ENCODE measurements at places on chromosomes 3 and 15.

GRCh38 chr3:8164145-8164544, 337.5 kb upstream of the LMCD1 start:
- DNase-seq = no peak

DNA sequence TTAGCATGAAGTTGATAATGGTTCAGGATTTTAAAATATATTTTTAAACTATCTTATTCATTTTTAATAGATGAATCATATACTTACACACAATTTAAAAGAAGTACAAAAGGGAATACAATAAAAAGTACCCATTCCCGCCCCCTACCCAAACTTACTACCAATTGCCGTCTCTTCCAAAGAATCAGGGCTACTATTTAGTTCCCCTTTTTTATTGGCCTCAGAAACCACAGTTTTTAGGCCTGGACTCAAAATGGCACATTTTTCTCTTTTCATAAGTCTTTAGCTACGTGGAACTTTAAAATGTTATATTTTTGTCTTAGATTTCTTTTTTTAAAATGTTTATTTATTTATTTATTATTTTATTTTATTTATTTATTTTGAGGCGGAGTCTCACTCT, 18.0 kb downstream of the LRRK1 start:
- DNase-seq = no peak

DNA sequence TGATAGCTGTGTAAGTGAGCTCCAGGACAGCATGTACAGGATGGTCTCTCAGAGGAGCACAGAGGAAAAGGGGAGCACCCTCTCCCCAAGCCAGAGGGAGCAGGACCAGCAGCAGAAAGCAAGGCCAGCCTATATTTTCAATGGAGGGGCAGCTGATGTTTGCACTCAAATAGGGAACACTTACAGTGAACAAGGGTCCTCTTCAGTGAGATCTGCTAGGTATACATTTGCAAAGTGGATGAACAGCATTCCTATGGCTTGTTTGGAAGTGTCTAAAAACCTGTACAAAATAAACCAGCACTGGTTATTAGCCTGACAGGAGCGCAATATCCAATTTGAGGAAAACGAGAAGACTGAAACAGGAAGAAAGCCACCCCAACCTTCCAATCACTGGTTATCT, 17.6 kb upstream of the MUSTN1 start:
- no peak for DNase-seq

- no peak for DNase-seq
These were observed 46.6 kb upstream of the TNIK start for GRCh38 chr3:171506743-171507319.

DNA sequence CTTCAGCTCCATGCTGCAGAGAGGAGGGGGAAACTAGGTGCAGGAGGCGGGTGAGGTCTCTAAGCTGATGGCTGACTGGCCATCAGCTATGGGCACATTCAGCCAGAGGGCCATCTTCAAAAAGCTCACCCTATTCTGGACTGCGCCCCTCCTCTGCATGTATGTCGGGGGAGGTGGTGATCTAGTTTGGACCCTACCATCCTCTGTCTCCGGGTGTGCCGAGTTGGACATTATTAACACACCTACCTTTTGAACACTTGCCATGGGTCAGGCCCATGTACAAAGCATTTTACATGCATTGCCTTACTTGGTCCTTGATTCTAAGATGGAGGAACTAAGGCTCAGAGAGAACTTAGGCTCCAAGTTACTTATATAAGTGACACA, 1.4 kb downstream of the NISCH start:
- no peak for DNase-seq

GRCh38 chr3:142243134-142243533, 17.7 kb upstream of the GK5 start:
- DNase-seq = no peak

DNA sequence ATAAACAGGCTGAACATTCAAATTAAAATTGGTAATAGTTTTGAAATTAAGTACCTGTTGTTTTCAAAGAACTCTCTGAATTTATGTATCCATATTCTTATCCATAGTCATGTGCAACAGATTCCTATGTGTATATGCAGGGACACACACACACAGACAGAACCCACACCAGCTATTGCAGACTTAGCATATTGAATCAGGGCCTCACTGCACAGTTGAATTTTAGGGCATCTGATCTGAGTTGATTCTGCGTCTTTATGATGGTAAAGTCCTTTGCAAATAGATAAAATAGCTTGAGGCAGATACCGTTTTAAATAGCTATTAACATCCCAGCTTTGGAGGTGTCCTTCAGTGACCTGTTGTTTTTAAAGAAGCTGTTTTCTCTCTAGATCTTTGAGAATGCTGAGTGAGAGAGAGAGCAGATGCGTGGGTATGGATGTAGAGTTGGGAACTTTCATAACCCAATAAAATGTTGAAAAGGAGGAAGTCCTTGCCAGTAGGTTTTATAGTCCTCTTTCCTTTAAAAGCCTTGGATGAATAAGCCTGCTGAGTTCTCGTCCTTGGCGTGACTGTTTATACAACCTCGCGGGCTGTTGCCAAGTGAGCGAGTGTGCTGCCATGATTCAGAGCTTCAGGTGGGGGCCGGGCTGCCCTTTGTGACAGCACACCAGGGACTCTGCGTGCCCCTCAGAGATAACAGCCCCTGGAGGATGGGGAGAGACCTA, 18.3 kb downstream of the MYZAP start:
- DNase-seq = peak; percentile 27

DNA sequence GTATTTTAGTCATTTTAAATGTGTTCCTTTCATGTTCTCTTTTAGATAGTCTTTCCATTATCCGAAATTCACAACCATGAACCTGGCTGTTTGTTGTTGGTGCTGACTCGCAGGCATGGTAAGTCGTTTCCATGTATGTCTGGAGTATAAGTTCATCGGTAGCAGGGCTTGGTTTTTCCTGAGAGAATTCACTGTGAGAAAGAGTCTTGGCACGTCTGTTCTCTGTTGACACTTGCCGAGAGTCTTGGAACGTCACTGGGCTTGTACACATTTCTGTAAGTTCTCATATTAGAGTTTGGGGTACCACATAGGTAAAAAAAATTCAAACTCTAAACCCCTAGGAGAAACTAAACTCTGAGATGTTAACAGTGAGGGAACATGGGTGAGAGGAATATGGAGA, 29.4 kb upstream of the EIF4A2 start:
- DNase-seq = no peak

GRCh38 chr3:112931736-112932521, 43.0 kb downstream of the CD200R1 start:
- no peak for DNase-seq

- no peak for DNase-seq
These were observed 44.8 kb downstream of the GATM start for GRCh38 chr15:45333550-45333949.

DNA sequence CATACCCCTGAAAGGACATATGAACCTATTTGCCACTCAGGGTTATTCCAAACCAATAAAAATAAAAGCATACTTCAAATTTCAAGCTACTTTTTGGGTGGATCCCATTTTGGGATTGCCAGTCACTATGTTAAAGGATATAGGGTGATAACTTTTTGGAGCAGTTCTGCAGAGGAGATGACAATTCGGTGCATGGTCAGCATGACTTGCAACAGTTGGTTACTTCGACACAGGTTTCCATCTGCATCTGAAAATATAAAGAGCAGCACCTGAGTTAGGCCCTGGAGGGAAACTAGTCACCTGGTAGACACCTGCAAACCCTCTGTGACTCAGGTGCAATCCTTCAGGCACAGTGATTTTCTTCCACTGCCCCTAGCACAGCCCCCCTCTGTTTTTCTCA, 38.5 kb downstream of the RASGRP1 start:
- no peak for DNase-seq

DNA sequence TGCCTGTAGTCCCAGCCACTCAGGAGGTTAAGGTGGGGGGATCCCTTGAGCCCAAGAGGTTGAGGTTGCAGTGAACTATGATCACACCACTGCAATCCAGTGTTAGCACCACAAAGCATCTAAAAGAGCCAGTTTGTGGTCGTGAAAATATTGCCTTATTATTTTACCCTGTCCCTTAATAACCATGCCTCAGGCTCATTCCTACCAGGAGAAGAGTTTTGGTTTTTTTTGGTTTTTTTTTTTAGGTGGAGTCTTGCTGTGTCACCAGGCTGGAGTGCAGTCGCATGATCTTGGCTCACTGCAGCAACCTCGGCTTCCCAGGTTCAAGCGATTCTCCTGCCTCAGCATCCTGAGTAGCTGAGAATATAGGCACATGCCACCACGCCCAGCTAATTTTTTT, 17.9 kb upstream of the AVEN start:
- no peak for DNase-seq

DNA sequence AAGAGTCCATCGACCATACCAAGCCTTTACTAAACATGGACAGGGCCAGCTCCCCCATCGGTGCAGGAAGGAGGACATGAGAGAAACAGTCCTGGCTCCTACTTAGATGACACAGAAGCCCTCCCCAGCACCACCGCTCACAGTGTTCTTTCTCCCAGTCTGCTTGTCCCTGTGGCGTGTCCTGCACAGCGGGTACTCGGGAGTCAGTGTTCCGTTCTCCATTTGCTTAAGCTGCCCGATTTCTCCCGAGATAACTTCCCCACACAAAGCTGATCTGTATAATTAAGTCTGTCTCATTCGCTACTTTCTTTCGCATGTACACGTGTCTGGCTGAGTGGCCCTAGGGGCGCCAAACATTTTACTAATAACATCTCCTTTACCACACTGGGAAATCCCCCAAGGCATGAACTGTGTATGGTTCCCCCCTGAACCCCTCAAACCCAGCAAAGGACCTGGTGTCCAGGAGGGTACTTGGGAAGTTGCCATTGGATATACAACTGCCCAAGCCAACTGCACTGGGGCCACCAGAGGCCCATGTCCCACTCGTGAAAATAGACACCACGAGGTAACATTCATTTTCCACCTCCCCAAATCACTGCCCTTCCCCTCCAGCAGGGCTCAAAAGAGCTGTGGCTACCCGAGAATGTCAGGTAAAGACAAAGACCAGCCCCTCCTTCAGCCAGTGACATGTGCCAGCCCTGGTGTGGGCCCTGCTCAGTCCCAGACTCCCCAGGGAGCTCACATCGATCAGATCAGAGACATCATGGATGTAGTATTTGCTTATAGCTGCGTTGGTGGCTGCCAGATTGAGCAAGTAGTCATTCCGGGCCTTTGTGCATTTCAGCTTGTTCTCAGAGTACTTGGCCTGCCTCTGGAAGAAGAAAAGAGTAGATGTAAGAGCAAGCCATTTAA, 96.5 kb upstream of the RAD18 start:
- DNase-seq = no peak

DNA sequence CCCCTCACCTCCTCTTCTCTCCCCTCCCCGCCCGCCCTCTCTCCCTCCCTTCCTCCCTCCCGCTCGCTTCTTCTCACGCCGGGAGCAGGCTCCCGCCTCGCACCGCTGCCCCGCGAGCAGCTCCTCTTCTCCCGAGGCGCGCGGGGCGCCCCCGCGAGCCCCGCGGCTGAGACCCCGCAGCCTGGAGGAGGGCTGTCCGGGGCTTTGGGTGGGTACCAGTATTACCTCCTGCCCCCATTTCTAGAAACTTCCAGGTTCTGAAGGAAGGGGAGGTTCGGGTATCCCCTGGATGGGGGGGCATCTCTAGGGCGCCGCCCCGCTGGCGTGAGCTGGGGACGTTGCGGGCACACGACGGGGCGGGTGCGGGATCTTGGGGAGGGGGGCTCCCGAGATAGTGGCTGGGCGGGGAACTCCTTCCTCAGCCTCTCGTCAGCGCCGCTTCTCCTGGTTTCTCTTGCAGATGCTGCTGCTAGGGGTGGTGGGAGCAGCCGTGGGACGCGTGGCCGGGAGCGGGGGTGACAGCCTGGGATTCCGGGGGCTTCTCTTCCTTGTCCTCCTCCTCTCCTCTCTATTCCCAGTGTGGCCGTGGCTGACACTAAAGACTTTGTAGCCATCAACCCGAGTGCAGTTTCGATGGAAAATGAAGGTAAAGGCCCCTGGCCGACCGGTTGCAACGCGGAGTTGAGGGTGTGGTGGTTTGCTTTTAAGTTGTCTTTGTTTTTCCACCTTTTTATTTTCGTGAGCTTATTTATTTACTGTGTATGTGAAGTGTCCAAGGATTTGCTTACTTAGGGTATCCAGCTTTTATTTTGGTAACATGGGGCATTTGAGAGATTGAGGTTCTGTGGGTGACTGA, 474 bp downstream of the ATP2C1 start:
- no peak for DNase-seq

- DNase-seq = no peak
These were observed 38.9 kb downstream of the SLCO3A1 start for GRCh38 chr15:91892436-91892835.

DNA sequence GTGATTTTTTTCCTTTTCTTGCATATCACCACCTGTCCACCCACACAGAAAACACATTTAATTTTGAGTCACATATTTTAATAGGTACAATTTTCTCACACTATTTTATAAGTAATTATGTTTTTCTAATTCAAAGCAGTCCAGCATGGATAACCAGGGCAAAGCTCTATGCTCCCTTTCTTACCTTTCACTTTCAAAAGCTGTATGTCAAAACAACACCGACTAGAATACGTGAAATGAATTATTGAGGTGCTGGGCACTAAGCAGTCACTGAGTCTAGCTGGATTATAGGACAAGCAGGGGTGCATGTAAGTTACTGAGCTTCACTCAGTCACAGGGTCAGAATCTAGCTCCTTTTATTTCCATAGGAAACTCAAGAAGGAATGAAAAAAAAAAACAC, 60.6 kb downstream of the LSAMP start:
- no peak for DNase-seq

GRCh38 chr3:25294169-25294805, 133.8 kb upstream of the RARB start:
- DNase-seq = no peak
